Non-pigmented ciliary epithelial cell (primary cell): ENCODE measurements at places on chromosomes 1 and 21.

- no peak for DNase-seq
These were observed 111.3 kb downstream of the HIVEP3 start for GRCh38 chr1:41807390-41807789.

DNA sequence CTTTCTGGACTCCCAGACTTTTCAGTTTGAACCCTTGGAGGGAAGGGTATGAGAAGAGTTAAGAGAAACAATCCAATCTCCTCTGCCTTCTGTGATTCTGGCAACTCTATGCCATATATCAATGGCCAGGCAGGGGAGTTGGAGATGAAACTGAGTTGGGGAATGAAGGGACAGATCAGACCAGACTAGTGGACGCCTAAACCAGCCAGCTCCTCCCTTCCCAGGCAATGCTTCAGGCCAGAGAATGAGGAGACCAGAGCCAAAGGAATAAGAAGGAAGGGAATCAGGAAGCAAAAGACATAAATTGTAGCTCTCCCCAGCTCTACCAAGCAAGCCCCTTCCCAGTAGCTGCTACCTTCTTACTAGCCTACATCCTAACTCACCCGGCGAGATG, 22.7 kb downstream of the PLEKHA6 start:
- DNase-seq, result no peak

GRCh38 chr1:84674021-84674420, 16.2 kb downstream of the SSX2IP start:
- no peak for DNase-seq

DNA sequence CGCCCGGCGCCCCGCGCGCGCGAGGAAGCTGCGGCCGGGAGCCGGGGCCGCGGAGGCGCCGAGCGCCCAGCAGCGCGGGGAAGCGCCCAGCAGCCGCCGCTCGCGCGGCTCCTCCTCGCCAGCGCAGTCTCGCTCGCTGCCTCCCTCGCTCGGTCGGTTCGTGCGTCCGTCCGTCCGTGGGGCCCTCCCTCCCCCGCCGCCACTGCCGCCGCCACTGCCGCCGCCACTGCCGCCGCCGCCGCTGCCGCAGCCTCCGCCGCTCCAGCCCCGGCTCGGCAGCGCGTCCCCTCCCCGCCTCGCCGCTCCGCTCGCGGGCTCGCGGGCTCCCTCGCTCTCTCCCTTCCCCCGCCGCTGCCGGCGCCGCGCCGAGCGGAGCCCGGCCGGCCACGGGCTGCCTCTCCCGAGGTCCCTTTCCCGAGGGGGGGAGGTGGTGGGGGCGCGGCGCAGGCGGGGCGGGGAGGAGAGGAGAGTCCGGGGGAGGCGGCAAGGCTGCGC, at the start of gene KCND3:
TSS of gene KCND3 (minus strand) at position 138 of the 495 bp plus-strand sequence.
- DNase-seq, result no peak

DNA sequence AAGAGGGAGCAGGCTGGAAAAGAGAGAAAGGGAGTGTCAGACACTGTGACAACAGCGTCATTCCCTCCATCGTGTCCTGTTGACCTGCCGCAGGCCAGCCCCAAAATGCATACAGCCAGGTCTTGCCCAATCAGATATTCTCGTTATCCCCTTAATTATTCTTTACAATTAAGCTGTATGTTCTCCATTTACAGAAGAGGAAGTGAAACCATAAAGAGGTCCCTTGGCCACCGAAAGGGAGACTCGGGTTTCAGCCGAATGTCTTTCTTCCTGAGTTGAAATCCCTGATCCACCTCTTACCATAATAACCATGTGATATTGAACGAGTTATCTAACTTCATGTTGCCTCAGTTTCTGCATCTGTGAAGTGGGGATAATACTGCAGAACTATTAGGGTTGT, 70.5 kb downstream of the IGSF21 start:
- DNase-seq, result no peak

DNA sequence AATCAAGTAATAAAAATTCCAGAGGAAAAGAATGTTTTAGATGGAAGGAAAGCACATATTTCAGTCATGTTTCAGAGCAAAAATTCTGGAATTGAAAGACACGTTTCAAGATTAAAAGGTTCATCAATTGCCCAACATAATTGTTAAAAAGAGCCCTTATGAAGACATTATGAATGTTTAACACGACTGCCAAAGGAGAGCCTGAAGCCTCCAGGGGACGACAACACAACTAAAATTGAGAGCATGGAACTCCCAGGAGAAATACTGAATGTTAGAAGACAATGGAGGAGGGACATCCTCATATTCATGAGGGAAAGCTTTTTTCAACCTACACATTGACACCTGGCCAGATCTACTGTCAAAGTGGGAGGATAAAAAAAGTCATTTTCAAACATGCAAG, 16.0 kb downstream of the OR2T11 start:
- DNase-seq, result no peak

- DNase-seq, result no peak
These were observed 158.8 kb downstream of the TOMM20 start for GRCh38 chr1:234969581-234970400.

- no peak for DNase-seq
These were observed 32.9 kb downstream of the RASSF5 start for GRCh38 chr1:206540044-206540780.

DNA sequence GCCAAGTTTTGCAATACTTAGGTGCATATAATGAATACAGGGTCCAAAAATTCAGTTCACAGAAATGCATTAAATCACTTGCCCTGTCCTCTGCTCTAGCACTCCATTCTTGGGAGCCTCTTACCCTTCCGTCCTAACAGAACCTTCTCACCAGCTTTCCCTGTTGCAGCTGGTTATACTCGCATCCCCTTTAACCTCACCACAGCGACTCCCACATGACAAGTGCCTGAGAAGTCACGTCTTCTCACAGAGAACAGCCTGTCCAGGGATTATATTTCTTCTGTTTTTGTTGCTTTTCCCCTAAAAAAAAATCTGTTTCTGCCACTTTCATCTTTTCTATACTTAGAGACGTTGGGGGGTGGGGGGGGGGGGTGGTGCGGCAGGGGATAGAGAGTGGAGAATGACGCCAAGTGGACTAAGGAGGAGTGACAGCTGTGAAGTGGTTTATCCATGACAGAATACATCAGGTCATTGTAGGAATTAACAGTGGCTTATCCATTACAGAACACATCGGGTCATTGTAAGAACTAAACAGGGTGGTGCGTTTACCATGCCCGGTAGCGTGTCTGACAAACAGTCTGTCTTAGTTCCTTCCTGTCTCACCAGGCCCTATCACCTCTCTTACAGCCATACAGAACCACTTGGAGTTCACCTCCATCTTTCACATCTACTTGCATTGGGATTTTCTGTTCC, 117.6 kb downstream of the UBE2U start:
- DNase-seq, result no peak

- DNase-seq, result no peak
These were observed 27.4 kb upstream of the DUSP23 start for GRCh38 chr1:159753386-159753785.

DNA sequence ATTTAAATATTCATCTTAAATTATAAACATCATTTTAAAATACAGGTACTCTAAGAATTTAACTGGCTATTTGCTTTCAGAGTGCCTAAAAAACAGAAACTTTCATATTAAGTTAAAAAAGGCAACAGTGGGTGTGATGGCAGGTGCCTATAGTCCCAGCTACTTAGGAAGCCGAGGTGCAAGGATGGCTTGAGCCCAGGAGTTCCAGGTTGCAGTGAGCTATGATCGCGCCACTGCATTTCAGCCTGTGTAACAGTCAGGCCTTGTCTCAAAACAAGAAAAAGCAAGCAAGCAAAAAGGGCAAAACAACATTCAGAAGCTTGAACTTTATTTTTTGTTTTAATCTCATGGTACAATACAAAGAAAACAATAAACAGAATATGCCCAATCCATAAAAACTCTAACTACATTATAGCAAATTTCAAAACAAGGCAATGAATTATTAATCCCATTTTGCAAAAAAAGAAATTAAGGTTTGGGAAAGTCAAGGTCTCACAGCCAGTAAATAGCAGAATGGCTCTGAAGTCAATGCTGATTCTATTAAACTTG, 15.2 kb downstream of the ENAH start:
- DNase-seq, result no peak

GRCh38 chr1:154941333-154942013, 5.0 kb upstream of the PMVK start:
- no peak for DNase-seq

- no peak for DNase-seq
These were observed 73.4 kb upstream of the F3 start for GRCh38 chr1:94614996-94615395.

DNA sequence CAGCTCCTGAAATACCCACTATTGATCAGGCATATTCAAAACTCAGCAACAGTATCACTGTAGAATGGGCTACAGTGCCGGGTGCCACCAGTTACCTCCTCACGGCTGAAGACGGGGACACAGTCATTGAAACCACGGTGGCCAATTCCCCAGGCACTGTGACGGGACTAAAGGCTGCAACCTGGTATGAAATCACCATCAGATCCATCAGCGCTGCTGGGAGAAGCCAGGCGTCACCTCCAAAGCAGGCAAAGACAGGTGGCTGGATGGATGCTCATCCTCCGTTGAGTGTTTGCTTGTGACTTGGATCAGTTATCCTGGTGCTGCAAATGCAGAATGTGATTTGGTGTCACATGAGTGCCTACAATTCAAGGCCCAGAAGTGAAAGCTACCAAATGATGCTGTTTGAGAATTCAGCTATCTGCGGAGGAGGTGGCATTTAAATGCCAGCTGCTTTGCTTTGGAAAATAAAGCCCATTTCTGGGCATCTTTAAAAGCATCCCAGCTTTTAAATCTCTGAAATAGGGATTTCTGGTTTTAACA, 5.1 kb downstream of the FNDC7 start:
- no peak for DNase-seq

- no peak for DNase-seq
These were observed 239.0 kb downstream of the LMX1A start for GRCh38 chr1:165117482-165117881.

DNA sequence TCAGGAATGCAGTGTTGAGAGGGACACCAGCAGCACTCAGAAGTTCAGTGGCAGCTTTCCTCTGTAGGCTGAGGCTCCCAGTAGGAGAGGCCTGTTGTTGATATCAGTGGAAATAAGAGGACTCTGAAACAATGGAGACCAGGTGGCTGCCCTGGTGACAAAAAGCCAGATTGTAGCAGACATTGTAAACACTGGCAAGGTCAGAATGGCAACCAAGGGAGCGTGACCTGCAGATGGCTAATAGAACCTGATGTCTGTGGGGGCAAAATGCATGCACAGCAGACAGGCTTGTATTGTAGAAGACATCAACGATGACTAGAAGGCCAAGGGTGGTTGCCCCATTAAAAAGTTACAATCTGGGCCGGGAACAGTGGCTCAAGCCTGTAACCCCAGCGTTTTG, 53.1 kb upstream of the GPR37L1 start:
- DNase-seq, result no peak

DNA sequence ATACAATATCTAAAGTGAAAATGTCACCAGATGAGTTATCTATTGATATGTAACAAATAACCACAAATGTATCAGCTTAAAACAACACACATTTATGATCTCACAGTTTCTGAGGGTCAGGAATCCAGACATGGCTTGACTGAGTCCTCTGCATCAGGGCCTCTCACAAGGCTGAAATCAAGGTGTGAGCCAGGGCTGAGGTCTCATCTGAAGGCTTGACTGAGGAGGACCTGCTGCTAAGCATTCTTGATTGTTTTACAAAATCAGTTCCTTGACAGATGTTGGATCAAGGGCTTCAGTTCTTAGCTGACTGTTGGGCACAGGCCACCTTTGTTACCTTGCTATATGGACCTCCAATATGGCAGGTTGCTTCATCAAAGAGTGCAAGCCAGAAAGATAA, 483.7 kb downstream of the CAMTA1 start:
- no peak for DNase-seq

DNA sequence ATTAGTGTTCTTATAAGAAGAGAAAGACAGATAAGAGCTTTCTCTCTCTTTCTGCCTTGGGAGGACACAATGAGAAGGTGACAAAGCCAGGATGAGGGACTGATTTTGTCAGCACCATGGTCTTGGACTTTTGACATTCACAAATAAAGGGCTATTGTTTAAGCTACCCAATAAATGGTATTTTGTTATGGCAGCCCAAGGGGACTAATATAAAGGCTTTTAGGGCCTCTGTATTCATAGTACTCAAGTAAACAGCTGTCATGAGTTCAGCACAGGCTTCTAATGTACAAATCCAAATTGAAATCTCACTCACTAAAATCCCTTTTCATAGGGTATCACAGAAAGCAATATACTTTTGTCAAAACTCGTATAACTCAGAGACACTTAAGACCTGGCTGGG, 242.7 kb downstream of the FAF1 start:
- no peak for DNase-seq

GRCh38 chr21:45767071-45768006, 123.8 kb downstream of the PCBP3 start:
- no peak for DNase-seq

DNA sequence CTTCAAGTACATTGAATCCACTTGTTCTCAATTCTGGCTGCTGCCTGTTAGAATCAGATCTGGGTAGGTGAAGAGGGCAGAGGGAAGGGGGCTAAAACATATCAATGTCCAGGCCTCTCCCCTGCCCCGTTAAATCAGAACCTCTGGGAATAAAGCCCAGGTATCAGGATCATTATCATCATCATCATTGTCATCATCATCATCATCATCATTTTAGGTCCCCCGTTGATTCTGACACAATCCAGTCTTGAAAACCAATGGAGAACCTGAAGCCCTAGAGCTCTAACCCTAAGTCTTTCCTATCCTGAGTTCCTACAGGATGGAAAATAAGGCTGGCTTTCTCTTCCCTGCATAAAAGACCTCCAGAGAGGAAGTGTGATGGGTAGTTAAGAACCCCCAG, 93.1 kb downstream of the TAS1R2 start:
- no peak for DNase-seq
